ENCODE measurements at places on chromosomes 12 and 14. TPM values are rescaled to one million over a fixed set of nuclear protein-coding genes. Genes with fewer than 3 reads are reported as not detected.

Gene MYO1A
- polyA plus RNA-seq = 385 TPM

Gene MYRFL
- 14.9 TPM for polyA plus RNA-seq

Gene BICDL1
- polyA plus RNA-seq = 14.9 TPM

Gene KCNC2
- polyA plus RNA-seq = 0.42 TPM

Gene EML1
- polyA plus RNA-seq = 22.0 TPM

Gene PLXNC1
- 20.3 TPM for polyA plus RNA-seq

Gene CRIP1
- polyA plus RNA-seq = 136 TPM

Gene POU6F1
- 6.8 TPM for polyA plus RNA-seq

- DNase-seq = no peak
These were observed 126.6 kb downstream of the ZFP36L1 start for GRCh38 chr14:68666236-68666635.

GRCh38 chr12:10165421-10165820 is 6.5 kb downstream of the OLR1 start:
- DNase-seq = no peak

DNA sequence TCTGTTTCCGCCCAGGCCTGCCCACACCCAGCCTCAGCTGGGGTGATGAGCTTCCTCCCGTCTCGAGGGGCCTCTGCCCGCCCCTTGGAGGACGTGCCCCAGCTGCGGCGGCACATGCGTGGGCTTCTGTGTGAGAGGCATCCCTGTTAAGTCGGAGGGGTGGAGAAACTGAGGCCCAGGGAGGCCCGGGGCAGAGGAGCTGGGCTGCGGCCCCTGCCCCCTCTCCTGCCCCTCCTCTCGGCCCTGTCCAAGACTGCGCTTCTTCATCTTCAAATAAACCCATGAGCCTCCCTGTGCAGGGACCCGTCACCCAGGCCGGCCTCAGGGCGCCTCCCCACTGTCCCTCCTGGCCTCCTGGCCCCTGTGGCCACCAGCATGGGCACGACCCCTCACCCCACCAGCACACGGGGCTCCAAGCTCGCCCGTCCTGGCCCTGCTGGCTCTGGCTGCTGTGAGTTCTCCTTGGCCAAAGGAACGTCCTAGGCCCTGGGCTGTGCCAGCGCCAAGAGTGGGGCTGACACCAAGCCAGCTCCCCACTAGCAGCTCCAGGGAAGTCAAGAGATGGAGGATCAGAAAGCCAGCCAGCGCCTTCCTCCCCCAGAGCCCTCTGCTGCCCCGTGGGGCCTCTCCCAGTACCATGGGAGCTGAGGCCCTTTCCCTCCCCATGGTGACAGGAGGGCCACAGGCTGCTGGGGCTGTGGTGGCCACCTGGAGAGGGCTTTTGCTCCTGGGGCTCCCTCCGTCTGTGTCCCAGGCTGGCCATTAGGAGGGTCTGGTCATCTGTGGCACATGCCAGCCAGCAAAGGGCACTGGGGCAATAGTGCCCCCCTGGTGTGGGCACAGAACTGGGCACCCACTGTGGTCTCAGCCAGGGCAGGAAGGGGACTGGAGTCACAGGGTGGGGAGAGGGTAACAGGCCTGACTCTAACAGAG is 180.4 kb downstream of the KIF26A start:
- DNase-seq = no peak

GRCh38 chr14:105507247-105507646 is 16.2 kb downstream of the TEDC1 start:
- no peak for DNase-seq

DNA sequence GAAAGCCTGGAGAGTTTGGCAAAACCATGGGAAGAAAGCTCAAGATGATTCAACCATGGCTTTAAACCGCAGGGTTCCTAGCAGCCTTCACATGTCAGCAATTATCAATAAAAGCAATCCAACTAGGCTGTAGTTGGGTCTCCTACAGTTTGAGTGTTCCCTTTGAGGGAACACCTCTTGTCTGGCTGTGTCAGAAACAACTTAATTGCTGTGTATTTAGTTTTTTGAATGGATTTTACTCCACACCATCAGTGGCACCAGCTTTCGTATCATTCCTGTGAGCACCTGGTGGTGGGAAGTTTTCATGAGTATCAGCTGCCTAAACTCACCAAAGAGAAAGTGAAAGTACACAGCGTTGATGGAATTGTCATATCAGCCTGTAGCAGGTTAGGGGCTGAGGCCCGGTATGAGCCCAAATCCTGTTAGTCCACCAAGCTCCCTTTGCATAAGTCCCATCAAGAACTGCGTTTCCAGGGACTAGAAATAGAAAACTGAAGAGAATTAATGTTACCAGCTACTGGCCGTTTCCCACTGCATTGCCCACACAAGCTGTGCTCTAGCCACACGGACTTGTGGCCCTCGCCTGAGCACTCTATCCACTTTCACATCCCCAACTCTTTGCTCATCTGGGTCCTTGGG is 10.9 kb upstream of the IL26 start:
- no peak for DNase-seq

DNA sequence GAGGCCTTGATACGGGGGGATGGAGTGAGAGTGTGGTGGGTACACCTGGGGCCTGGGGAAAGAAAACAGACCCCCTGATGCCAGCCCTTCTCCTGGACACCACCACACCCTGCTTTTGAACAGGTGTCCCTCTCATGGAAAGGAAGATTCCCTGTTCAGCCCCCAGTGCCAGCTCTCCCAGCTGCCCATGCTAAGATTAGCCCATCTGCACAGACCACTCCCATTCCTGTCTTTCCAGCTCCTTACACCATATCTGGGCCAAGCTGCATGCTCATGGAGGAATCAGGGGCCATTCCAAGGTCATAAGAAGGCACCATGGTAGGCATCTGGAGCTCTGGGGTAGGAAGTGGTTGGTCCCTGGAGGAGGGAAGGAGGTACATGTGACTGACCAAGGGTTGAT is 9.6 kb downstream of the NAB2 start:
- no peak for DNase-seq

DNA sequence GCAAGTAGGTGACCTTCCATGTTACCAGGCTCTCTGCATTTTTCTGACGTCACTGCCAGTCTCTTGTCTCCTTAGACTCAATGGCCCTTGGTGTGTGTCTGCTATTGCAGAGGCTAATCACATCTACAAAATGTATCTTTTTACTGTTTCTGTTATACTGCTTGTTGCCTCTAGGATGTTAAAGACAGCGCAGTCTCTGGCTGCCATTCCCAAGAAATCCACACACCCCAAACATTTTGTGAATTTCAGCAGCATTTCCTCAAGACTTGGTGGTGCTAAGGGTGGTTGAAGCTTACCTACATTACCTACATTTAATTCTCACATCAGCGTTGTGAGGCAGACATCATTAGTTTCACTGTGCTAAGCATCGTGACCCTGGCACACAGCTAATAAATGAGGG is 87.2 kb downstream of the C12orf75 start:
- DNase-seq = no peak

DNA sequence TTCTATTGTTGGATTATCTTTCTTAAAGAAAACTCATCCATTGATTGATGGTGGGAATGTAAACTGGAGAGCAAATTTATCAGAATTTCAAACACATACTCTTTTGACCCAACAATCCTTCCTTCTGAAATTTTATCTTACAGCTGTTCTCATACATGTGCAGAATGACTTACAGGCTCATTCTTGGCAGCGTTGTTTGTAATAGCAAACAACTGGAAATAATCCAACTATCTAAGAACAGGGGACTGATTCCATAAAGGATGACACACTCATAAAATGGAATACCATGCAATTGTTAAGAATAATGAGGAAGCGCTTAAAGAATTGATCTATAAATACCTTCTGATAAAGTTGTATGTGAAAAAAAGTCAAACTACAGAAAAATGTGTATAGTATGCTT is 24.0 kb downstream of the RHOJ start:
- DNase-seq = no peak

DNA sequence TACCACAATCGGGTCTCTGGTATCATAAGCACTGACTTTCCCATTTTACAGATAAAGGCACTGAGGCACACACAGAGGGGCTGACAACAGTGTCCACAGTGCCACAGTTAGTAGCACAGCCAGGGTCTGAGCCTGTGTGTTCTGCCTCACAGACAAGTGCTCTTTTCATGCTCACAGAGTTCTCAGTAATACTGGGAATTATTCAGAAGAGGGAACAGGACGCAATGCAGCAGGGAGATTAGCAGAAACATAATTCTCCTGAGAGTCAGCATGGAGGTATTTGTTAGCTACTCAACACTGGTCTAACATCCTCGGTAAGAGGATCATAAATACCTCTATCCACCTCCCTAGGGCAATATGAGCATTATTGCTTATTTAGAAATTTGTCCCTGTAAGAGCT is 219.3 kb upstream of the EEA1 start:
- DNase-seq = no peak

DNA sequence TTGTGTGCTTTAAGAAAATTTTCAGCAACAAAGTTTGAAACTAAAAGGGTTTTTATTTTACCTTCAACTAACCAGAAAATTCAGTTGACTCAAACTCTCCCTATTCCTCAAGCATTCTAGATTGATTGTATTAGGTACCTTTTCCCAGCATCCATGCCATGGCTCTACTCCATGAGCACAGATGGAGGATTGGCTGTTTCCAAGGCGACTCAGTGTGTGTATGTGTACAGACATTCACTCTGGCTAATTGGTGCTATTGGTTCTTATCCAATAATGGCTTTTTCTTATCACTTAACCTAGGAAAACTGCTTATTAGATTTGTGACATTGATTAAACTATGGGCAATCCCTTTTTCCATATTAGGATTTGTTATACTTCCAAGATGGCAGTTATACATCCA is 202.6 kb downstream of the ANO6 start:
- DNase-seq = no peak

GRCh38 chr14:95569440-95569839 is 34.6 kb downstream of the GLRX5 start:
- DNase-seq = no peak

DNA sequence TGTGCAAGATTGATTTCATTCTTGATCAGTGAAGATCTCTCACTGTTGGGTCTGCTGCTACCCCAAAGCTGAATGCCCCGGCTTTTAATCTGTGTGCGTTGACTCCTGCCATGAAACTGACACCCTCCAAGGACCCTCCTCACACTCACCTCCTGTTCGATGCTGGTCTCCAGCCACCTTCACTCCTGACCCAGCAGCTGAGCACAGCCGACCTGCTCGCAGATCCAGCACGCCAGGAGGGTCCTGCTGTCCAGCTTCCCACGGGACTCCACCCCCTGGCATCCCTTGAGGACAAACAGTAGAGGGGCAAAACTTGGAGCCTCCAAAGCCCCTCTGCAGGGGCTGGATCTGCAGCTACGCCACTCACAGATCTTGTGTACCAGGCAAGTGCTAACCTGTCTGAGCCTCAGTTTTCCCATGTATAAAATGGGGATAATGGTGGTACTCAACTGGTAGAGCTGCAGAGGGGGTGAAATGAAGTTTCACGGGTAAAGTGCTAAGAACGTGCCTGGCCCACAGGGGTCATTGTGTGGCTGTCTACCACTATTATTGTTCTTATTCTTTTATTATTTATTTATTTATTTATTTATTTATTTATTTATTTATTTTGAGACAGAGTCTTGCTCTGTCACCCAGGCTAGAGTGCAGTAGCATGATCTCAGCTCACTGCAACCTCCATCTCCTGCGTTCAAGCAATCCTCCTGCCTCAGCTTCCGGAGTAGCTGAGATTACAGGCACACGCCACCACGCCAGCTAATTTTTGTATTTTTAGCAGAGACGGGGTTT is 178.0 kb downstream of the PHETA1 start:
- DNase-seq = no peak

DNA sequence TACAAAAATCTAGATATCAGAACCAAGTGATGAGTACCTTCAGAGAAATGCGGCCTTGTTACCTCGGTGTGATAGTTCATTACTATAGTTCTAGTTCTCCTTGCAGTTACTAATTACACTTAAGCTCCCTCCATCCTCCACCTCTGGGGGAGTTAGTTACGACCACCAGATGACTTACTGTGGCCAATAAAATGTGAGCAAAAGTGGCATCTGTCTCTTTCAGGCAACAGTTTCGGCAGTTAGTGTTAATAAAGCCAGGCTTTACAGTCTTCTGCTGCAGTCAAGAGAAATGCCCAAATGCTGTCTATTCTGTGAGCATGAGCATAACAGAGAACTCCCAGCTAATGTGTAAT is 6.0 kb downstream of the TXNDC16 start:
- DNase-seq = no peak

Data from large intestine (tissue), 12 donors.